ENCODE measurements at places on chromosomes 6 and 20.

DNA sequence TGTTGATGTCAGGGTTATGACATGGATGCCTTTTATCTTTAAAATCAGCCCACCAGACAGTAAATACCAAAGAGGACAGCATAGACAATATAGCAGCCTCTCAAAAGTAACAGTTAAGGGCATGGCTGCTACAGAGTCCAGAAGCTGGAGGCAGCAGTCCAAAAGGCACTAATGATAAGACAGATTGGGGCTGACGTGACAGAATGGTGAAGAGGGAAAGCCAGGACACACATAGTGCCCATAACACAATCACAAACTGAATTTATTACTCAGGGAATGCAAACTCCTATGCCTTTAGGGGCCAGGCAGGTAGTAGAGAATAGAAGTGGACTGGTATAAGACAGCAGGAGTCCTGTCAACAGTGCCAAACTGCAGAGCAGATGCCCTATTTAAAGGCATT lies 40.7 kb downstream of the TP53INP2 start:
- DNase-seq: no peak

DNA sequence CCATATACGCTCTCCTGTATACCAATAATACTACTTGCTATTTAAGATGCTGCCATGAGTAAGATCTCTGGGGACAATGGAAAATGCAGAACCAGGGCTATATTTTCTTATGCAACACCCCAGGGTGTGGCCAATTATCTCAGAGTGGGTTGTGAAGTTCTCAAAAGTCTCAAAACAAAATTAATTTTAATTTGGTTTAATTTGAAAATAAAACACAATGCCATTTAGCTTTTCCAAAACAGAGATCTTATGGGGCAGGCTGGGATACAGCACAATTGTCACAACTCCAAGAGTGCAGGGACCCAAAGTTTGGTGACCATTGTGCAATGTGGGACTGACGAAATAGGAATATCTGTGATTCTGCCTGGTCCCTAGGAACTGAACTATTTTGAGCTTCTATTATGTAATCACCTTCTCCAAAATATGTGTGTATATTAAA lies 43.1 kb downstream of the MBOAT1 start:
- DNase-seq: no peak

- no peak for DNase-seq
Measured at GRCh38 chr6:136764517-136764993, 27.7 kb downstream of the MAP3K5 start.

DNA sequence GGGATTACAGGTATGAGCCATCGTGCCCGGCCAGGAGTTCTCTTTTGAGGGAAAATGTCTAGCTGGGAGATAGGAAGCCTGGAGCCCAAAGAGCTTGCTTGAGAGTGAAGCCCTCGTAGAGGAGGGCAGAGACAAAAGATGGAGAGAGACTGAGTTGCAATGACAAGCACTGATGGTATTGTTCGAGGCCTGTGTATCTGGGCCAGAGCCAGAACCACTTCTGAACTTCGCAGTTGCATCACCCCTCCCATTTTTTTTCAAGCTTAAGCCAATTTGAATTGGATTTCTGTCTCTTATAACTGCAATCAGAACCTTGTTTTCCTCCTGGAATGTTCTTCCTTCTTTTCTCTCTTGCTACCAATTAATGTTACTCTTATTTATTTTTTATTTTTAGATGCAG lies 83.1 kb downstream of the KCNB1 start:
- no peak for DNase-seq

GRCh38 chr20:12660918-12661317 lies 347.9 kb upstream of the SPTLC3 start:
- no peak for DNase-seq

DNA sequence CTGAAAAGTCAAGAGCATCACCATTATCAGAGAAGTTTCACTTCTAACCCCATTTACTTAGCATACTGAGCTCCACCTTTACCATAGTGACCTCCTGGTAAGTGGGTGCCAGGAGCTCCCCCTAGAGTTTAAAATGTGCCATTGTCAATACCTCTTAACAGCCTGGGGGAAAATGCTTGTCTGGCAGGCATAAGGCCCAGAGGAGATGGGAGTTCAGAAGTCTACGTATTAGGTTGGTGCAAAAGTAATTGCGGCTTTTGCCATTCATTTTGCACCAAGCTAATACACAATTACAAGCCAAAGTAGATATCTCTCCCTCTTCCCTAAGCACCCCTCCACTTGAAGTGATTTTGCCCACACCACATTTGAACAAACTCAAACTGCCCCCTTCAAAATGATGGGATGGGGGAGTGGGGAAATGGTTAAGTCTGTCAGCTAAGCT lies 919.0 kb downstream of the KIF16B start:
- no peak for DNase-seq
